Stimulated activated CD4-positive, alpha-beta T cell treated with anti-CD3 and anti-CD28 coated beads, TNF-alpha, amount 100 ng/mL, for 1 hour (primary cell): ENCODE measurements at places on chromosomes 7 and 10.

DNA sequence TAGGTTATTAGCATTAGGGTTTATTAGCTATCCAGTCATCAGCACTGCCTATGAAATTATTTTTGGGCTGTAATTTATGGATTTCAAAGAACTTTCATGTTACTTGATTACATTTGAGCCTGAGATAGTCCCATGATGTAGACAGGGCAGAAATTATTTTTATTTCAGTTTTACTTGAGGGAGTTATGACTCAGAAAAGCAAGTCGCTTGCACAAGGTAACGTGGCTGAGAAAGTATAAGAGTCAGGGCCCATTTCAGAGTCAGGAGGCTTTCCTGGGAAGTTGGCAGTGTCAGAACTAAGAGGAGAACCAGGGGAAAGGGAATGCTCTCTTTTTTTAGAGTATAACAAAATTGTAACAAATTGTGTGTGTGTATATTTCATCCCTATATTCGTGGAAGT lies 16.5 kb downstream of the GATA3 start:
- DNase-seq: no peak

GRCh38 chr7:68833422-68833821 lies 764.9 kb upstream of the AUTS2 start:
- no peak for DNase-seq

GRCh38 chr7:115968171-115968570 lies 62.4 kb downstream of the TFEC start:
- no peak for DNase-seq

GRCh38 chr7:131904760-131905327 lies 348.4 kb upstream of the PODXL start:
- no peak for DNase-seq

DNA sequence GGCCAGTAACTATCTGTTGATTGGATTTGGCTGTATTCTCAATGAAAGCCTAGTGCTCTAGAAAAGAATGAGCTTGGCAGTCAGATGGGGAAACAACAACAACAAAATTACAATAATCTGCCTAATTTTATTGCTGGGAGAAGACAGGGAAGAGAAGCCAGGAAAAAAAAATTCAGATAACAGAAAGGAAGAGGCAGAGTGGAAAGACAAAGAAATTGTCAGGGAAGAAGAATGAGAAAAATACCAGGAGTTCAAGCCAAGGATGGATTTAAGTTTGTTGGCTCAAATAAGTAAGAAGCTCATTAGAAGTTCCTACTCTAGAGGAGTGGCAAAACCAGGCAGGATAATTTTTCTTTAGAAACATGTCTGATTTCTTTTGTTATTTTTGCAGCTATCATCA lies 45.9 kb upstream of the PRKG1 start:
- no peak for DNase-seq

DNA sequence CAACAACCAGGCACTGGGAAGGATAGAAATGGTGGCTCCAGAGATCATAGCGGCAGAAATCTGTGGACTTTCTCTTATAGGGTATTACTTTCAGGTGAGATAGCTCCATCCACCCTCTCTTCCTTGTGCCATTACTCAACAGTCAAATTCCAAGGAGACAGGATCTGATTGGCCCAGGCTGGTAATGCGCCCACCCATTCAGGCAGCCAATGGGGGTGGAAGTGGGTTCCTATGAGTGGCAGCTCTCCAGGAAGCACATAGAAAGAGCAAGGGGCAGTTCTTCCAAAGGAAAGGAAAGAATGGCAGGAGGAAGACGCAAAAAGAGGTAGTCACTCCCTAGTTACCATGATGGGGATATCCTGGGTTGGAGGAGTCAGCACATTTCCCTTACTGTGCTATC lies 94.4 kb downstream of the STRA8 start:
- DNase-seq: no peak

DNA sequence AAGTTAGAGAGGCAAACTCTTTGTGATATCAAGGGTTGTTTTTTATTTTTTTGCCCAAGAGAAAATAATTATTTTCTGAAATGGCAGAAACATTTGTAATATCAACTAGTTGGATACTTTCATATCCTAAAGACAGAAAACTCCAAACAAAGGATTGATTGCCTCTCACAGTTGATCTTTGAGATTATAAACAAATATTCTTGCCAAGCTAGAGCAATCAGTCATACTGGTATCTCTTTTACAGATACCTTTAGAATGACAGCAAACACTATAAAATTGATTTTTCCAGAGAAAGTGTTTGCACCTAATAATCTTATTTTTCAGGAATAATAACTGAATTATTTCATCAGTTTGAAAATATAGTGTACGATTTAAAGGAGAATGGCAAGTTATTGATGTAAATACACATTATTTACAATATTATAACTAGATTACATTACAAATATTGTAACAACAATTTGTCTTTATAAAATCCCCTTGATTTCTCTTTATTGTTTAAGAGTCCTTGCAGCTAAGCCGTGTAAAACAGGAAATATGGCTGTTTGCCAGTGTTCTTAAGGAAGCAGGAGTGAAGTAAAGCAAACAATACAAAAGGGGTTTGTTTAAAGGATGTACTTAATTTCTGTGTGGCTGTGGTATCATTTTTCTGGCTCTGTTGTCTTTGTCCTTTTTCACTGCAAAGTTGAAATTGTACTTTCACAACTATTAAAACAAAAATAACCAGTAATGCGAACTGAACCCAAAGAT lies 58.4 kb downstream of the MAPK8 start:
- no peak for DNase-seq

DNA sequence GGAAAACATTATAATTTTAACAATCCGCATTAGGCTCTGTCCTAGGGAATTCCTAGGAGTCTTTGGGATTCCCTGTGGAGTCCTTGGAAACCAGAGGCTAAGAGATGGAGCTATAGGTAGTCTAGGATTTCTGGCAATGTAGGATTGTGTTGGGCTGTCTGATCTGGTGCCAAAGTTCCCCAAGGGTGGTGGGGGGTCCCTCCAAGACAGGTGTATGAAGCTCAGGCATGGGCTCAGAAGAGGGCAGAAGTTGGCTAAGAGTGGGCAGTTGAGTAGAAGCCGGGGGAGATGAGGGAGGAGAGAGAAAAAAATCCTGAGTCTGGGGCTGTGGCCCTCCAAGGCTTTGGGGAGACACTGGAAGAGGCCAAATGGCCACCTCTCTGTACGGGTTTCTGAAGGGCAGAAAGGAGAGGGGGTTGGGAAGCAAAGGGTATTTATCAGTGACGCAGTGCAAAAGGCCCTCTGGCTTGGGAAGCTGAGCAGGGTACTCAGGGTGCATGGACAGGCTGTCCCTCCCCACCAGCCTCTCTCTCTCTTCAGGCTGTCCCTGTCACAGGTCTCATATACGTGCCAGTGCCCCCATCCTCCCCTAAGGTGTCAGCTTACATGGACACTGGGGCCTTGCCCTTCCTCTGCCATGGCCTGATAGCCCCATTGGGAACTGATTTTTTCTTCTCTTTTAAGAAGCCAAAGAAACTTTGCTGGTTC lies 929 bp downstream of the HOXA6 start:
- DNase-seq: no peak

DNA sequence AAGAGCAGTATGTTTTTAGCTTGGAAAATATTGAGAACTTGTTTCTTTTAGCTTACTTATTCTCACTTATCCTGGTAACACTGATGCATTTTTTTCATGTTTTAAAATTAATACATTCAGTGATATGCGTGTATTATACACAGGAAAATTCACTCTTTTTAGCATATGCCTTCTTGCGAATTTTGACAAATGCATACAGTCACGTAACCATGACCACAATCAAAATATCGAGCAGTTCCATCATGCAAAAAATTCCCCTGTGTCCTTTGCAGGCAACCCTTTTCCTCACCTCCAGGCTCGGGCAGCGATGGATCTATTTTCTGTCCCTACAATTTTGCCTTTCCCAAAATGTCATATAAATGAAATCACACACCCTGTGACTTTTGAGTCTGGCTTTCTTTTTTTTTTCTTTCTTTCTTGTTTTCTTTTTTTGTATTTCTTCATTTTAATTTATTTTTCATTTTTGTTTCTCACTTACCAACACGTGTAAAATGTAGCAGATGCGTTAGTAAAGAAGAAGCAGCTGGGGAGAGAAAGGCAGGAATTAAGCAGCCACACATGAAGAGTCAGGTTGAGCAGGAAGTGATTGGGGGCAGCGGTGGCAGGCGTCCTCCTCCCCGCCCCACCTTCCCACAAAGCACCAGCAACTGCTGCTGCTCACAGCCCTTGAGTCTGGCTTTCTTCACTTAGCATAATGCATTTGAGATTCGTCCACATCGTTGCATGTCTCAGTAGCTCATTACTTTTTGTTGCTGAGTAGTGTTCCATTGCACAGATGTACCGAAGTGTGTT lies 29.9 kb downstream of the ADRB1 start:
- no peak for DNase-seq

DNA sequence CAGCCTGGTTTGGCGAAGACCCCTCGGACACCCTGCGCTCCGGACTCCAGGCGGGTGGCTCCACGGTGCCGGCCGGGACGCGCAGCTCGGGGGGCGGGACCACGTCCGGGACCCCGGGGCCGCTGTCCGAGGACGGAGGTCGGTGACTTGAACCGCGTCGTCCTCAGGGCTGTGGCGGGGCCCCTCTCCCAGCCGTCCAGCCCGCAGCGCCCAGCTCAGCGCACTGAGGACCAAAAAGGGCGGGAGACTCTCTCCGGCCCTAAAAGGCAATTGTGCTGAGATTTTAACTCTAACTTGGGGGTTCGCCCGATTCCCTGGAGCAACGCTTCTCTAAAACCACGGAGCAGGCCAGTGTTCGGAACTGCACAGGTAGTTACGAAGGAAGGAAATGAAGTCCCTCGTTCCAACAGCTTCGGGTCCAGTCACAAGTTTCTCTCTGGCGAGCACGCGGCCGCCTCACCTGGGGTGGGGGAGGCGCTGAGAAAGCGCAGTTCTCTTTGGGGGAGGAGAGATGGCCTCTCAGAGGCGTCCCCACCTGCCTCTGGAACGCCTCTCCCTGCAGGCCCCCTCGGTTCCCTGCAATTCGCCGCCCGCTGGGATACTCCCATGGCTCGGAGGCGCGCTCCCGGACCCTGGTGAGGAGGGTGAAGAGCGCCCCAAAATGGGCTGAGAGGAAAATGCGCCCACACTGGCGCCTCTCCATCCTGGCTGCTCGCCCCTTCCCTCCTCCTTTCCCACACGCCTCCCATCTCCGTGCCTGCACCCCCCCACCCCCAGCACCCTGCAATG lies 352.7 kb downstream of the DNAJB6 start:
- no peak for DNase-seq

- DNase-seq: no peak
Measured at GRCh38 chr7:77184990-77185389, 14.6 kb downstream of the FGL2 start.

DNA sequence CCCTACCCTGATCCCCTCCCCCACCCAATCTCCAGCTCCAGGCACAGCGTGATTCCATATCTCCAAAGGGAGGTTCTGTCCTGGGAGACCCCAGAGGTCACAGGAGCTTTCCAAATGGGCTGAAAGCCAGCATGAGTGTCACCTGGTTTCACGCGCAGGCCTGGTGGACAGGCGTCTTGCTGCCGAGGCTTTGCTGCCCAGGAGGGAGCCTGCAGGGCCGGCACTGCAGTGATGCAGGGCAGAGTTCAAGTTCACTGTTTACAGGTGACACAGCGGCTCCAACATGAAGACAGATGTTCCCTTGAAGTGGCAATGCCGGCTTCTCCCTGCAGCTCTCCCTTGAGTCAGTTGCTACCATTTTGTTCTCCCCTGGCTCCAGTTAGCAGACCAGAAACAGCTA lies 104.3 kb downstream of the TCERG1L start:
- DNase-seq: no peak

- no peak for DNase-seq
Measured at GRCh38 chr10:15150563-15150962, 17.9 kb downstream of the NMT2 start.

DNA sequence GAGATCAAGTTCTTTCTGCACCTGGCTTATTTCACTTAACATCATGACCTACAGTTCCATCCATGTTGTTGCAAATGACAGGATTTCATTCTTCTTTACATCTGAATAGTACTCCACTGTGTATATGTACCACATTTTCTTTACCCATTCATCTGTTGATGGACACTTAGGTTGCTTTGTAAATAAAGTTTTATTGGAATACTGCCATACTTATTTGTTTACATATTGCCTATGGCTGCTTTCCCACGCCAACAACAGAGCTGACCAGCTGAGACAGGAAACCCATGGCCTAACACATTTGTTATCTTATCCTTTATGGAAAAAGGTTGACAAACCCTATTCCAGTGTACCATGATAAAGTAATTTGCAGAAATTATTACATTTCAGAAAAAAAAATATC lies 153.7 kb downstream of the GLI3 start:
- DNase-seq: no peak

DNA sequence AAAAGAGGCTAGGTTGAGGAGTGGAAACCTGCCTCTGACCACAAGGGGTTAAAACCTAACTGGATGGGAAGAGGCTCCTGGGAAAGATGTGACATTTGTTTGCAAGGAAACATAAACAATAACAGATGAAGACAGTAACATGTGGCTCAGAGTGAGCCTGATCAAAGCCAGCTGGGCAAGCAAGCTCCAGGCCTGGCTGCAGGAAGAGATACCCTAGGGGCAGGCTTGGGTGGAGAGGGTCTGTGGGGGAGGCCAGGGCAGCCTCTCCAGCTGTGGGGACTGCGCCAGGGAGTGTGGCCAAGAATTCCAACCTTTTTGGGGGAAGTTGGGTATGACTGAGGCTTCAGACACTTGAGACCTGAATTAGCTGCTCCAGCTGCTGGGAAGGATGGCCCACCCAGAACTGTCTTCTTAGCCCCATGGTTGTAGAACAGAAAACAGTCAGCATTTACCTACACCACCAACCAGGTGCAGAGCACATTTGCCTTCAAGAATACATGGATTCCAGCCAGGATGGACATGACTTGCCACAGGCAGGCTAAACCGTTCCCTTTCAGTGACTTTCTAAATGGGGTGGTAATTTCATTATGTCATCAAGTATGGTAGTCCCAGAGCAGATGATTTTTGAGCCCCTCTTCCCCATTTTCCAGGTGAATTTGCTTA lies 10.4 kb upstream of the FAM170B start:
- DNase-seq: no peak

DNA sequence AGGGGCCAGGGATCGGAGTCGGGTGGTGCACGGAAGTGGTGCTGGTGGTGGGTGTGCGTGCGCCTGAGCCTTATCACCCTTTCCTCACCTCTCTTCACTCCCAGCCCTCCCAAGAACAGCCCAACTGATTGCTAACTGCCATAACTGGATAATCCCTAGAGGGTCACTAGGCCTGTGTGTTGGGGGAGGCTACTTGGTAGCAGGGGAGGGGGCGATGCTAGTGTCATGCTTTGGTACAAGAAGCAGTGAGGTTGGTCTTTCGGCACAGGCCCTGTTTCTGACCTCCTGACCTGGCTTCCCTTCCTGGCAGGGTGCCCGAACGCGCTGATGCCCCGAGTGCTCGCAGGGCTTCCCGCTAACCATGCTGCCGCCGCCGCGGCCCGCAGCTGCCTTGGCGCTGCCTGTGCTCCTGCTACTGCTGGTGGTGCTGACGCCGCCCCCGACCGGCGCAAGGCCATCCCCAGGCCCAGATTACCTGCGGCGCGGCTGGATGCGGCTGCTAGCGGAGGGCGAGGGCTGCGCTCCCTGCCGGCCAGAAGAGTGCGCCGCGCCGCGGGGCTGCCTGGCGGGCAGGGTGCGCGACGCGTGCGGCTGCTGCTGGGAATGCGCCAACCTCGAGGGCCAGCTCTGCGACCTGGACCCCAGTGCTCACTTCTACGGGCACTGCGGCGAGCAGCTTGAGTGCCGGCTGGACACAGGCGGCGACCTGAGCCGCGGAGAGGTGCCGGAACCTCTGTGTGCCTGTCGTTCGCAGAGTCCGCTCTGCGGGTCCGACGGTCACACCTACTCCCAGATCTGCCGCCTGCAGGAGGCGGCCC lies 652 bp downstream of the KAZALD1 start:
- no peak for DNase-seq
